ENCODE measurements at places on chromosomes 4 and X.

GRCh38 chr4:162408309-162408708 is 244.5 kb upstream of the FSTL5 start:
- no peak for DNase-seq

- no peak for DNase-seq
These were observed 9.2 kb downstream of the PDE6B start for GRCh38 chr4:634599-634985.

DNA sequence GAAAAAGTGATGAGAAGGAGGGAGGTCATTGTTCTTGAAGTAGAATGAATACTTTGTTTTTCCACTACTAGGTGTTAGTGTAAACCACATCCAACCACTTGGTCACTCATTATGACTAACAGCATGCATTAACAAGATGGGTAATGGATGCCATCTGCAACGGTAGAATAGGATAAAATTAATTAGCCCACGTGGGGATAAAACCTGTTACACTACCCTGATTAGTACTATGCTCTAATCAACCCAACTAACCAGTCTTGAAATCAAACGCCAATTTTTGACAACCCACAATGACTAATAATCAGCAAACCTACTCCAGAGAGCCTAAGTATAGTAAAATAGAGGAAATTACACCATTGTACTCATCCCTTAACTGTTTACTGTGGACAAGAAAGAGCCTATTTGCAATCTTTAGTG is 93.4 kb upstream of the MCF2 start:
- no peak for DNase-seq

DNA sequence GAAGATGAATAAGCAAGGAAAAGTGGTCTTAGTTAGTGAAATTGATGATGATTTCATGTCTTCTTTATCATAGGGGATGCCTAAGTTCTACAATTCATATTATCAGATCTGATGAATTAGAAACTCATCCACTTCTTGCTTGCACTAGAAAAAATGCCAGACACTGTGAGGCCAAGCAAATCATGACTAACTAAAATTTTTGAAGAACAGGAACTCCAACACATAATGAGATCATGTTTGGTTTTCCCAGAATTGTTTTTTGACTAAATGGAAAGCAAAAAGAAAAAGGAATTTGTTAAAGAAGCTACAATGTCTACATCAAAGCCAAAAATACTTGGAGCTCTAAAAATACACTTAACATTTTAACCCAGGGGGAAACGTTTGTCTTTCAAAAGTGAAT is 120.4 kb downstream of the ARSF start:
- DNase-seq: no peak

DNA sequence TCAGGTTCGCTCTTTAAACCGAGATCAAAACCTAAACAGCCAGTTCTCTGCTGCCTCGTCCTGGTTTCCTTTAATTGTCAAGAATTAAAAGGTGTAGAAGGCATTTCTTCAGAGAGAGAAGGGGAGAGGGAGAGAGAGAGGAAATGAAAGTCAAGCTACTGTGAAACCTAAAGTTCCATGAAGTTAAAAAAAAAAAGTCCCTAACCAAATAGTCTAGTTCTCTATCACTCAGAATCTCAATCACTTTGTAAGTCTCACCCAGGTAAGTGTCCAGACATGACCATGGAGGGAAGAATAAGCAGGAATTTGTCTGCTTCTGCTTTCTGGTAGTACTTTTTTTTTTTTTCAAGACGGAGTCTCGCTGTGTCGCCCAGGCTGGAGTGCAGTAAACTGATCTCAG is 18.8 kb upstream of the SMIM14 start:
- no peak for DNase-seq

DNA sequence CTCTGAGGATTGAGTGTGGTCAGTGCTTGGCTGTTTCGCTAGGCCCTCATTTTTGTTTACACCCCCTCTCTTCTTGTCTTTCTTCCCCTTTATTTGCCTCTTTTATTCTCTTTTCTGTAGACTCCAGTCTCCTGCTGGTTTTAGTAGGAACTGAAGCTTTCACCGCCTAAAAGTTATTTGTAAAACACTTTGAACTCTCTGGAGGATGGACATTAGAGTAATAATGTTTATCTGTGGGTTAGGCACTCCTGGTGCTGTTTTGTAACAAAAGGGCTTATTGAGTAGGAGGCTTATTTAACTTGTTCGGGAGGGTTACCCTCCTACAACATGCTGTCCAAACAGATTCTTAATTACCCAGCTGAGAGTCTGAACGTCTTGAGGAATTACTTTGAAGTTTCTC is 1.6 kb upstream of the ARHGAP10 start:
- no peak for DNase-seq

- DNase-seq: no peak
These were observed 2185.9 kb upstream of the TENM3 start for GRCh38 chr4:180057299-180057721.

DNA sequence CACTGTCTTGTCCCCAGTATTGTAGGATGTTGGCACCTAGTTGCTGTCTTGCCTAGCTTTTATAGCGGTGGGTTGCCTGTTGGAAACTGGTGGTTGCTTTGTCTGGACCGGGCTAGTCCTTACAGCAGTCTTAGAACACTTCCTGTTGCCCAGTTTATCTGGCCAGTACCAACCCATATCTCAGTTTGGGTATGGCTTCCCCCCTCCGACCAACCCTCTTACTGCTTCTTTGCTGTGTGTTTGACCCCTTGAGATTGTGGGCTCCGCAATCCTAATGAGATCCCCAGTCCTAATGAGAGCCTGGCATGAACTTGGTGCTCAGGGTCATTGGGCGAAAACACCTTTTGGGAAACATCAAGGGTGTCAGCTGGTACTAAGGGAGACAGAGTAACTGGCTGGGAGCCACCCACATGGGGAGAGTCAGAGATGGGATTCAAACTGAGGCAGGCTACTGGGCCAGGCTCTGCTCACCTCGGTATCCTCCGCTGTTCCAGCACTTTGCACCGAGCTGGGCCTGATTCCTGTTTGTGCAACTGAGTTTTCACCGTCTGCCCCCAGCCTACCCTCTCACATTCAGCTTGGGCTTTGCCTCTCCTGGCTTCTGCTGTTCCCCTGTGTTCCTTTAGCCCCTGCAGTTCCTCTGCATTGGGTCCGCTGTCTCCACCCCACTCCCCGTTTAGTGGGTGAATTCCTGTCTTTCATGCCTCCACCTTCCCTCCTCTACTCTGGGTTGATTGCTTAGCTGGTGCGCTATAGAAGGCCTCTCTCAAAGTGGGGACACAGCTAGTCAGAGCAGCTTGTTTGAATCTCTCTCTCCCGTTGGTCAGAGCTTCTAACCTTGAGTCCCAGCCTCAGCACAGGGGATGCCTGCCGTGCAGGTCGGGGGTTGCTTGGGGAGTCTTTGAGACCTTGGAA is 1.6 kb downstream of the TBC1D14 start:
- no peak for DNase-seq

DNA sequence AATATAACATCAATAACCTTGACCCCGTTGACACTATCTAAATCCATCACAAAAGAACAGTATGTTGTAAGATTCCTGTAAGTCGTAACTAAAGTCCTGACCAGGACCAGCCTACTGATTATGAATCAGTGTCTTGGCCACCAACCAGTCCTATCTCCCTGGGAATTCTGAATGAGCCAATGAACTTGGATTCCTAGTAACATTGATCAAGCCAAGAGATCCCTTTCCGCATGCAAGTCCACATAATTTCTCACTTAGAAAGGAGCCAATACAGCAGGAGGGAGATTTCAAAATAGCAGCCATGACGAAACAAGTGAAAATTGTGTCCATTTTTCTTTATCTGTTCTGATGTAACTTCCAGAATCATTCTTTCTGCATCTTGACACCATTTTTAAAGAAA is 9.5 kb downstream of the XPNPEP2 start:
- DNase-seq: no peak

- peak; percentile 63 for DNase-seq
These were observed 131.0 kb downstream of the DCLK2 start for GRCh38 chr4:150209140-150209829.

- no peak for DNase-seq
These were observed 27.4 kb downstream of the HMGN5 start for GRCh38 chrX:81174286-81174685.
